ENCODE measurements at places on chromosomes 5 and 9. TPM values are rescaled to one million over a fixed set of nuclear protein-coding genes. Genes with fewer than 3 reads are reported as not detected.
A peak's percentile ranks its signal among the peaks of the same experiment; 100 is the strongest.

PCDHGA6 gene
- total RNA-seq = 6.3 TPM

CCDC192 gene
- not detected for total RNA-seq

SPATA31D3 gene
- total RNA-seq = not detected

UBAP1 gene
- total RNA-seq = 28.4 TPM

SOWAHA gene
- total RNA-seq = 0.12 TPM

PRUNE2 gene
- 63.8 TPM for total RNA-seq

DNA sequence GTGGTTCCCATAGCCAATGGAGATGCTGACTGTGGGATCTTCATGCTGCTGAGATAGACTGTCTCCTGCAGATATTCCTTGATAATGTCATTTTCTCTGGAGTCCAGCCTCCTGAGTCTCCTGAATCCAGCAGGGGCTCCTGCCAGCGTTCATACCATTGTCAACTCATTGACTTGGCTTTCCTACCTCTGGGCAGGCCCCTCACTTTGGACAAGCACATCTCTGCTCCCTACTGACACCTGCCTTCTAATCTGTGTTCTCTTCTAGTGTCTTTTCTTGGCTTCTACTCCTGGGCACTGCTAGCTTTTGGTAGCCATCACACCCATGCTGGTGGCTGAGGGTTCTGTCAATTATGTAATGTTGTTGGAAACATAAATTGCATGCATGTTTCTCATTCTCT lies 138.0 kb downstream of the ADCY2 start:
- peaks cover 8% of the 10 kb centered on the region for H3K4me1 ChIP-seq
- H3K27me3 ChIP-seq = peaks cover 6% of the 10 kb centered on the region
- peaks cover 5% of the 10 kb centered on the region for H3K36me3 ChIP-seq
- H3K4me3 ChIP-seq = no peak overlapping the region
- H3K27ac ChIP-seq = no peak overlapping the region

- peaks cover 1% of the 10 kb centered on the region for H3K4me1 ChIP-seq
- peaks cover 1% of the 10 kb centered on the region for H3K27me3 ChIP-seq
- H3K4me3 ChIP-seq = no peak overlapping the region
- no peak overlapping the region for H3K27ac ChIP-seq
Observed at GRCh38 chr5:133198511-133198910, 146.7 kb downstream of the HSPA4 start.

DNA sequence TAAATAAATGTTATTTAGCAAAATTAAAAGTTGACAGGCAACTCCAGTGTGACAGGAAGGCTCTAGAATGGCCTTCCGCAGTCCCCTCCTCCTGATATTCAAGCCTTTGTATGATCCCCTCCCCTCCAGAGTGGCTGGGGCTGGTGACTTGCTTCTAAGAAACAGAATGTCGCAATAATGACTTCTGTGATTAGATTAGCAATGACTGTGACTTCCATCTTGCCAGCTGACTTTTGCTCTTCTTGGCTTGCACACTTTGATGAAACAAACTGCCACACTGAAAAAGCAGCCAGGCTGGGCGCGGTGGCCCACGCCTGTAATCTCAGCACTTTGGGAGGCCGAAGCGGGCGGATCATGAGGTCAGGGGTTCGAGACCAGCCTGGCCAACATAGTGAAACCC lies 106.5 kb upstream of the LARP1 start:
- H3K27ac ChIP-seq = peak overlapping the region; percentile 29
- H3K4me1 ChIP-seq = peaks cover 2% of the 10 kb centered on the region
- peaks cover 4% of the 10 kb centered on the region for H3K27me3 ChIP-seq
- no peak for DNase-seq
- peaks cover 1% of the 10 kb centered on the region for H3K36me3 ChIP-seq
- peak overlapping the region; percentile 9 for H3K4me3 ChIP-seq

- no peaks in the 10 kb centered on the region for H3K4me1 ChIP-seq
- H3K36me3 ChIP-seq = no peaks in the 10 kb centered on the region
- peaks cover 4% of the 10 kb centered on the region for H3K27me3 ChIP-seq
- DNase-seq = no peak
Observed at GRCh38 chr9:4739587-4740387, 1.2 kb downstream of the AK3 start.

DNA sequence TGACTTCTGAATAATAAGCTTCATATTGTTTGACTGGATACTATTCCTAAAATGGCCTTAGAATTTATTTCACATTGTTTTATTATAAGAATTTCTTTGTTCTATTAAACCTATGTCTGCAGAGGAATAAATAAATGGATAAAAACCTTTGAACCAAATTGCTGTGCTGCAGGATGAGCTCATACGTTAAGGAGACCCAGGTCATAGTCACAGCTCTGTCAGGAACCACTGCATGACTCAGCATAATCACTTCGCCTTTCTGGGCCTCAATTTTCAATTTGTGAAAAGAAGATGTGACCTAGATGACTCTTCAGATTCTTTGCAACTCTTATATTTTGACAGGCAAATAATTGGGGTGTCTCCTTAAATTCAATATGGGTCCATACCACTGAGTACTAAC lies 36.7 kb upstream of the HMHB1 start:
- no peaks in the 10 kb centered on the region for H3K36me3 ChIP-seq
- no peak for DNase-seq
- no peaks in the 10 kb centered on the region for H3K27me3 ChIP-seq
- H3K4me1 ChIP-seq = peaks cover 15% of the 10 kb centered on the region
- H3K4me3 ChIP-seq = no peak overlapping the region
- H3K27ac ChIP-seq = no peak overlapping the region

DNA sequence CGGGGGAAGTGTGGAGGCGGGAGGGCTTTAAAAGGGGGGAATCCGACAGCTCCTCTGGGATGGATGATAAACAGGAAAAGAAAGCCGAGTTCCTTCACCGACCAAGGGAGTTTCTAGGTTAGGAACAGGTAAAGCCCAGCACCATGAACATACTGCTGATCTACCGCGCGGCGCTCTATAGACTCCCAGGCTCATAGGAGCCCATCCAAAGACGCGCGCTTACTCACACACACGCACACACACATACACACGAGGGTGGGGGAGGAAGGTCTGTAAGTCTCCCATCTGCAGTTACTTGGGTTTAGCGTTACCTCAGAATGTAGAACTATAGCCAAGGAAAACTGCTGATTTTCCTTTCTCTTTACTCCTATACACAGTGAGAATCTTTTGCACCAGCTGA lies 2.6 kb upstream of the GABRB2 start:
- DNase-seq = no peak
- peak overlapping the region; percentile 79 for H3K4me3 ChIP-seq
- H3K4me1 ChIP-seq = peaks cover 5% of the 10 kb centered on the region
- no peak overlapping the region for H3K27ac ChIP-seq
- H3K27me3 ChIP-seq = peaks cover 4% of the 10 kb centered on the region

GRCh38 chr9:77907585-77907984 lies 124.0 kb downstream of the GNAQ start:
- no peak overlapping the region for H3K4me3 ChIP-seq
- peaks cover 25% of the 10 kb centered on the region for H3K4me1 ChIP-seq
- peaks cover 2% of the 10 kb centered on the region for H3K27me3 ChIP-seq
- no peak for DNase-seq
- no peak overlapping the region for H3K27ac ChIP-seq

DNA sequence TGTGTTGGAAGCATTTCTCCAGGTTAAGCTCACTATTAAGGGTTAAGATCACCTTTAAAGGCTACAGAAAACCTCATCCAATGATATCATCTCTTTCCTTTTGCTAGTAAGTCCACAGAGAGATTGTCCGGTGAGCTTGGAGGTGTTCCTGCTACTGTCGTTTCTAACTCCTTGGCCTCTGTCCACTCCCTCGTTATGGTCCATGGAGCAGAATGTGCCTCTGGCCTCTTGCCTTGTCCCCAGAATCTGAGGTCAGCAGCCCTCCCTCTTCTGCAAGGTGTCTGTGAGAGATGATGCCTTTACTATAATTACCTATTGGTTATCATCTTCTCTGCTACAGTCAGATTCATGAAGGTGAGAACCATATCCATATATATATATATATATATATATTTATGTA lies 15.0 kb downstream of the ORM2 start:
- no peak overlapping the region for H3K27ac ChIP-seq
- H3K4me1 ChIP-seq = peaks cover 13% of the 10 kb centered on the region
- no peak for DNase-seq
- no peak overlapping the region for H3K4me3 ChIP-seq
- H3K36me3 ChIP-seq = peaks cover 7% of the 10 kb centered on the region
- peaks cover 12% of the 10 kb centered on the region for H3K27me3 ChIP-seq

DNA sequence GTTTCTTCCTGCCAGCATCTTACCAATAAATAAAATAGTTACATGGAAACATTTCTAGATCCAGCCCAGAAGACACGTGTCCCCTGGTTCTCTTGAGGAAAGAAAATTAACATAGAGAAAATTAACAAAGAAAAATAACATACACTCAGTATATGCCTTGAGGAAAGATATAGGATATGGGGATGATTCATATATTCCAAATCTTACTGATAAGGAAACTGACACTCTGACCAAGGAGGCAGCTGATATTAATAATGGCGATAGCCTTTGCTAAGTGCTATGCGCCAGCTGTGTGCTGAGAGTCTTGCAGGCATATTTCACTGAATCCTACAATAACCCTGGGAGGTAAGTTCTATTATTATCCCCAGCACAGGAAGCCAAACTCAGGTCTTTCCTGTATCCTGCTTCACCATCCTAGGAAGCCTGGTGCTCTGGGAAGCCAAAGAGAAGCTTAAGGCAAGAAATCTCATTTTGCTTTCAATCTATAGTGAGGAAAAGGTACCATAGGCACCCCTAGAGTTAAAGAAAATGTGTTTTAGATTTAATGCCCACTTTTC lies 302.7 kb upstream of the NREP start:
- H3K27ac ChIP-seq = no peak overlapping the region
- peaks cover 2% of the 10 kb centered on the region for H3K27me3 ChIP-seq
- no peak for DNase-seq
- no peak overlapping the region for H3K4me3 ChIP-seq

DNA sequence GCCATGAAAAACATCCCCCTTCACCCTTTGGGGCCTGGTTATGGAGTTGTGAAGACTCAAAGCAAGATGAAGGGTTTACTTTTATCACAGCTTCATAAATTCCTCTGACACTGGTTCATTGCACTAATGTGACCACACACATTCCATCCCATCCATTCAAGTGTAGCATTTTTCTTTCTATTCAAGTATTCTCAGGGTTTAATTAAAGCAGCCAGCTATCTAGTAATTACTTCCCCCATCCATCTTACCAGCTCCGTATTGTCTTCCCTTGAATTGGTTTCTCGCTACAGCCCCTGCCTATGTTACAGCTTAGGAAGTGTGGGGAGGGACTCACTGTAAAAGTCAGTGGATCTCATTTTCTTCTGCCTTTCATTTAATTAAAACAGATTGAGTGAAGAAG lies 387.0 kb upstream of the RFX3 start:
- H3K4me3 ChIP-seq = no peak overlapping the region
- no peaks in the 10 kb centered on the region for H3K27me3 ChIP-seq
- no peak for DNase-seq
- H3K36me3 ChIP-seq = no peaks in the 10 kb centered on the region
- no peaks in the 10 kb centered on the region for H3K4me1 ChIP-seq

DNA sequence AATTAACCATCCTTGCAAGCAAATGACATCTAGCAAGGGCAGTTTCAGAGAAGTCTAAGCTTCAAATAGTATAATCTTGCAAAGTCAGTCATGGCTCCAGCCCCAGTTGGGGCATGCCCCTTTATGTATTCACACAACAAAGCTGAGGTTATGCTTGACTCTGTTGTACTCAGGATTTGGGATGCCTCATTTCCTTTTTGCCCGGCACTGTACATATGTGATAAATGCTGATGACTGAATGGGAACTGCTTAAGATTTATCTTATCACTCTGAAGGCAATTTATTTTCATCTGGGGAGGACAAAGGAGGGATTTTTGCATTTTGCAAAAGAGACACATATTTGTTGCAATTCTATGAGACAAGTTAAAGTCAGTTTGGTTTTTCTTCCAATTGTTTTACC lies 219.2 kb downstream of the TRPM3 start:
- no peaks in the 10 kb centered on the region for H3K36me3 ChIP-seq
- DNase-seq = no peak

GRCh38 chr9:127384901-127385300 lies 12.1 kb upstream of the SLC2A8 start:
- no peak overlapping the region for H3K4me3 ChIP-seq
- H3K27me3 ChIP-seq = peaks cover 2% of the 10 kb centered on the region
- no peak for DNase-seq
- H3K4me1 ChIP-seq = peaks cover 10% of the 10 kb centered on the region

DNA sequence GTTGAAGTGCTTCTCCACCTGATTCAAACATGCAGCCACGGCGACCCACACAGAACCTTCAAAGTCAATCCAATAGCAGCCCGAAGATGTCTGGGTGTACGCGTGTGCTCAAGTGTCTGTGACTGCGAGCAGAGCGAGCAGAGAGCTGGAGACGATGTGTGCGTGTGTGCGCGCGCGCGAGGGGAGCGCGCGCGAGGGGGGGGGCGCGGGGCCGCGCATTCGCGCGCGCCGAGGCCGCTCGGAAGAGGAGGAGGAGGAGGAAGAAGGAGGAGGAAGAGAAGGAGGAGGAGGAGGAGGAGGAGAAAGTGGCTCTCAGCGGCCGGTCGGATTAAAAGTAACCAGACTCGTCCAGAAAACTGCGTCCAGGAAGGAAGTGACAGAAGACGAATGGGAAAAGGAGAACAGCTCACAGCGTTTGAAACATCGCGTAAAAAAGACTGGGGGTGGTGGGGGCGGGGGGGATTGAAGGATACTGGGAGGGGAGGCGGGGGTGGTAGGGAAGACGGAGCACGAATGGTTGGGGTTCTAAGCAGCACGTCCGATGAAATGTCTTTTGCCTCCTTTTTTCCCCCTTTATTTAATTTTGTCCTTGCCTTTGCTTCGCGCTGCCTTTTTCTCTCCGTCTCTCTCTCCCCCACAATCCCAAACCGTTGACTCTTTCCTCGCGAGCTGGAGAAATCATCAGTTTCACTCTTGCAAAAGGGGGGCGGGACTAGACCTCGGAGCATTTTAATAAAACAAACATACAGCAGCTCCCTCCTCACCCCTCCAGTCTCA lies at the start of gene MEF2C:
Gene MEF2C, minus strand, starts transcription at position 126 of the 777 bp plus-strand sequence. CDS start 59,396 bp downstream, outside the sequence.
- peaks cover 10% of the 10 kb centered on the region for H3K4me1 ChIP-seq
- H3K4me3 ChIP-seq = peak within 1 kb of the TSS; percentile 100
- peak; percentile 41 for DNase-seq
- no peaks in the 10 kb centered on the region for H3K36me3 ChIP-seq

DNA sequence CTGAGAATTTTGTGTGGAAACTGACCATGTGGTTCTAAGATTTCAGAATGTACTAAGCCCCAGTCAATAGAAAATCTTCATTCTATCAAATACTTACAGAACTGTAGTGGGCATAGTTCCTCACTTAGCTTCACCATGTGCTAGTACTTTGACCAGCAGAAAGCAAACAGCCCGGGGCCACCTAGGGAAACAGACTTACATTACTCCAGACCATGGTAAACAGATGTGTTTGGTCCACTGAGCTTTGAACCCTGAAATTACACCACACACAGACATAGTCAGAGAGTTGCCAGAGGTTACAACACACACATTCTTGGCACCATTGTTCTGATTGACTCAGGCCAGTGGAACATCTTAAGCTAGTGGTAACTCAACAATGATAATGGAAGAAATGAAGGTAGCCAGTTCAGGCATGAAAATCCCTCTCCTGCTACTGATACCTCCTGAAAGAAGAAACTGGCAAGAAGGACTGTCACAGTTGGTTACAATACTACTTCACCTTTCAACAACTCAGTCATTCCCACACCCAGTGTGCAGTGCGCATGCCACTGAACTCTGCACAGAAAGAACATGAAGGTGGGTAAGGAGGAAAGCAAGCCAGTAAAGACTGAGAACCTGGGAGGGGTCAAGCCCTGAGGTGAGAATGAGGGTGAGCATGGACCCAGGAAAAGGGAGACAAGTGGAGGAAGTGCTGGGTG lies 18.7 kb upstream of the LECT2 start:
- no peaks in the 10 kb centered on the region for H3K4me1 ChIP-seq
- DNase-seq = no peak
- H3K27me3 ChIP-seq = peaks cover 3% of the 10 kb centered on the region

All from glutamatergic neuron (in vitro differentiated cells).